MG63 (cell line): ENCODE measurements at places on chromosomes 7 and 10.

- DNase-seq = no peak
Observed at GRCh38 chr10:4533621-4534020, 292.4 kb upstream of the AKR1E2 start.

- DNase-seq = no peak
Observed at GRCh38 chr10:24010436-24010970, 198.4 kb upstream of the KIAA1217 start.

DNA sequence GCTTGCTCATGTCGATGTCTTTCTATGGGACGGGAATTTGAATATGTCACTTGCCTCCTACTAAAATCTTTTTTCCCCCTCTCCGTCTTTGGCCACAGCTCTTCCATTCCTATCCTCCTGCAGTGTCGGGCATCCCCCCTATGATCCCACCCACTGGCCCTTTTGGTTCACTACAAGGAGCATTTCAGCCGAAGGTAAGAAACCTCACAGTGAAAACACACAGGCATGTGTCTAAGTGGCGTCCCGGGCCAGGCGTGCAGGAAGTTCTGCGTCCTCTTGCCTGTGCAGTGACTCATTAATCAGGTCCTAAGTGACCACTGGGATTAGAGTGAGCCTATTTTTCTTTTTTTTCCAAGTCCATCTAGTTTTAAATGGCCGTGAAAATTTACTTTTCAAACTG is 360.5 kb upstream of the GALNT17 start:
- no peak for DNase-seq

GRCh38 chr7:155357573-155358041 is 59.9 kb downstream of the INSIG1 start:
- peak; percentile 53 for DNase-seq

GRCh38 chr7:107966711-107967110 is 36.2 kb downstream of the LAMB1 start:
- peak; percentile 69 for DNase-seq

DNA sequence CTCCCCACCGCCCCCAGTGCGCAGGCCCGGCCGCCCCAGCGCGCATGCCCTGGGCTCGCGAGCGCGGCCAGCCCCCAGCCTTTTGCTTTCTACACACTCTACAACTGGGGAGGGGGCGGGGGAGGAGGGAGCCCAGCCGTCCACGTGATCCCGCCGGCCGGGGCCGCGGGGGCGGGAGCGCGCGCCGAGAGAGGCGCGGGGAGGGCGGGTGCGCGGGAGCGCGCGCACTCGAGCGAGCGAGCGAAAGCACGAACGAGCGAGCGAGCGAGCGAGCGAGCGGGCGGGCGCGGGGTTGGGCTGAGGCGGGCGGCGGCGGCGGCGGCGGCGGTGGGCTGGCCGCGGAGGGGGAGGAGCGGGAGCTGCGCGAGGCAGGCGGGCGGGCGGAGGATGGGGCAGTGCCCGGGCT is at the start of gene AUTS2:
TSS of gene AUTS2 (plus strand) at position 395 of the 406 bp plus-strand sequence. CDS start 1,179 bp downstream, outside the sequence.
- DNase-seq = peak; percentile 82

DNA sequence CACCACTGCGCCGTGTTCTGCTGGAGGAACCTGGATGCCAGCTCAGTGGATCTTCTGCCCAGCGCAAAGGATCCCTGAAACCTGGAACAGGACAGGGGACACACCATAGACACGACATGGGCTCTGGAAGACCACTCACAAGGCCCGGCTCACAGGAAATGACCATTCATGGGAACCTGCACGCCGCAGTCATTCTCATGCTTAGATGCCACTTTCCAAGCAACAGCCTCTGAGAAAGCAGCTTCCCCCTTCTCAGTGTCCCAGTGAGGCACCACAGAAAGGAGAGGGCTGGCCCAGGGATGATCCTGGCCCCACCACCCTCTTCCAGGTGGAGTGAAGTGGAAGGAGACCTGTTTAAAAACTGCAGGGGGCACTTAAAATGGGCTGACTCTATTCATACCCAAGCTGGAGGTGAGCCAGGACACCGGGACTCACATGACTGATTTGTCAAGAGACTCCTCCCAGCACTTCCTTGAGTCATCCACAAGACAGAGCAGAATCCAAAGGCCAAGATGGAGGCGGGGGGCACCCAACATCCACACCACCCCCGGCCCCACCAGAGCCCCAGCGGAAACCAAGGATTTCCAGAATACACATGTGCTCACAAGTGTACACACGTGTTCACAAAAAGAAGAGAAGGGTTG is 11.2 kb downstream of the CTBP2 start:
- DNase-seq = peak; percentile 54

DNA sequence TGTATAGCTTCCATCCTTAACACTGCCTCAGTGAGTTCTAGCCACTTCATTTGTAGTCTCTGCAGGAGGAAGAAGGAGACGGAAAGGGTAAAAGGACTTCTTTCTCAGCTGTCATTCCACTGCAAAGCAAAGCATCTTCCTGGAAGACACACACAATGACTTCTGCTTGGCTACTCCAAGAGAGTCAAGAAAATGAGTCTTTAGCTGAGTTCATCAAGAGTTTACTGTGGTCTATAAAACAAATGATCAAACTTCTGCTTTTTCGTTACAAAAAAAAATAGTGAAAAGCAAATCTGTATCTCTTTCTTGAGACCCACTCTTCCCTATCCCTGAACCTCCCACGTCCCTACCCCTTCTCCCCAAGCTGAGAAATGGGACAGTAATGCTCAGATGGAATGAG is 205.0 kb upstream of the AHR start:
- DNase-seq = no peak
